GM12864 (cell line): ENCODE measurements at places on chromosomes 12 and 14.

DNA sequence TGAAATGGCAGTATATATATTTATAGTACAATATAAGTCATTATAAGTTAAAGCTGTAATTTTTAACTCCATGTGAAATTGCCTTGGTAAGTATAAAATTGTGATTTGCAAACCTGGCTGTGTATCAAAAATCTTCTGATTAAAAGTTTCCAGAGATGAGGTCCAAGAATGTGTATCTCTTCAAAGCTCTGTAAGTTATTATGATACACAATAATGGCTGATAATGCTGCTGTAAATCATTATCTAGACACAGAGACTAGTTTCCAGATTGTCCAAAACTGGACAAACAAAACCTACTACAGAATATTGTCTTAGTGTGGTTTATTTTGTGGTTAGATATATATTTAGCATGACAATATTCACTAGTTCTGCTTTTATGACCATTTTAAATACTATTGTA is 514.8 kb downstream of the SLC6A15 start:
- no peak for DNase-seq

- no peak for DNase-seq
Measured at GRCh38 chr12:43795716-43796280, 10.3 kb downstream of the TWF1 start.

DNA sequence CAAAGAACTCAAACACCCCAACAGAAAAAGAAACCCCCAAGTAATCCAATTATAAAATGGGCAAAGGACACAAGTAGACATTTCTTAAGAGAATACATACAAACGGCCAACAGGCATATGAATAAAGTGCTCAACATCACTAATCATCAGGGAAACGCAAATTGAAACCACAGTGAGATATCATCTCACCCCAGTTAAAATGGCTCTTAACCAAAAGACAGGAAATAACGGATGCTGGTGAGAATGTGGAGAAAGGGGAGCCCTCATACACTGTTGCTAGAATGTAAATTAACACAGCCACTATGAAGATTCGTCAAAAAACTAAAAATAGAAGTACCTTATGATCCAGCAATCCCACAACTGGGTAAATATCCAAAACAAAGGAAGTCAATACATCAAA is 52.4 kb downstream of the CLMN start:
- DNase-seq: no peak

DNA sequence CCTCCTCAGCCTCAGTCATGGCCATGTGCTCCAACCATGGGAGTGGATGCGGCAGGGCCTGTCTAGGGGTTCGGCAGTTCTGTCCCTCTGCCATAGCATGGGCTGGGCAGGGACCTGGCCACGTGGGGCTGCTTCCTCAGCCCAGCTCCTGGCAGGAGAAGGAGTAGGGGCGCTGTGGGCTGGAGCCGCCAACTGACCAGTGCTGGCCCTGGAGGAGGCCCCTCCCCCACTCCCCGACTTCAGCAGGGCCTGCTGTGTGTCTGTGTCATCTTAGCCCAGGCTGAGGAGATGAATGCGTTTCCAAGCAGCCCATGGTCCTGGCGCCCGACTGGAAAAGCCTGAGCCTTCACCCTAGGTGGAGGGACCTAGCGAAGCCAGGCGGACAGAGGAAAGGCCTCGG is 2.7 kb upstream of the PACS2 start:
- DNase-seq: no peak

DNA sequence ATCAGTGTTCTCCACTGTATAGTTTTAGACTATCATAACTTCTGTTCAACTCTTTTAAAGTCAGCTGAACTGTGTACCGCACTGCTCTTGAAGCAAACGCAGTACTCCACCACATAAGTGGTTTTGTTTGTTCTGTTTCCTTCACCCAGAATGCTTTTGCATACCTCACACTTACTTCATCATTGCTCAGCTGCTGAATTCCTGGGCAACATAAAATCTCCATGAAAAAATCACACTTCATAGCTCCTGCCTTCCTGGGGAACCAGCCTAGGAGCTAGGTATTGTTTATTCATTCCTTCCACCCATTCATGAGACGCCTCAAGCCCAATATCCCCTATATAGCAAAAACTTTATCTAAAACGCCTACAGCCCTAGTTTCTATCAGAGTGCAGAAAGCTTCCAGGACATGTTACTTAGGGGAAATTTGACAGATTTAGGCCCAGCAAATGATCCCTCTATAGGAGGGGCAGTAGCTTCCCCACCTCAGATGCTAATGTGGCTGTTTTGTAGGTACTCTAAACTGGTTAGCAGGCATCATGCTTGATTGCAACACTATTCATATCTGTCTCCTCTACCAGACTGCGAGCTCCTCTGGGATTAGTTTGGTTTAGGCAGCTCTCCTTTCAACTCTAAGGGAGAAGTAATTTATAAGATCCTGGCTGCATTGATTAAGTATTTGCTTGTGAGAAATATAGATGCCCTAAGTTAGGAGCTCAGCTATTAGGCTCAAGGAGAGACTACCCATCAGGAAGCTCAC is 44.5 kb downstream of the LRRC9 start:
- DNase-seq: no peak

GRCh38 chr14:51242545-51243490 is 2.8 kb downstream of the TMX1 start:
- no peak for DNase-seq

DNA sequence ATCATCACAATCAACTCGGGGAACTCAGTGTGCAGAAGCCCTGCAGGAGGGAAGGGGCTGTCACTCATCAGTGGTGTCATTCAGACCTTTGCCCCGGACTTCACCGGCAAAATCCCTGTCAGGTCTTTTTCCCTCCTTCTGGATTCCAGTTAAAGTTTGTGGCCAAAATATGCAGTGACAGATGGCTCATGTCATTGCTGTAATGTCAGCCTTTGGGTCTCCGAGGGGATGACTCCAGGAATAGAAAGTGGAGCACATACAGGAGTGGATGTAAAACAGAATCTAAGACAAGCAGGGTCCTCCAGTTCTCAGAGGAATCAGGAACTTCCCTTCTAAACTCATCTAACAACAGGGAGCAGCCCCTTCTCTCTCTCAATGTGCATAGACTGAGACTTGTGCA is 130.3 kb upstream of the RASSF8 start:
- DNase-seq: no peak

DNA sequence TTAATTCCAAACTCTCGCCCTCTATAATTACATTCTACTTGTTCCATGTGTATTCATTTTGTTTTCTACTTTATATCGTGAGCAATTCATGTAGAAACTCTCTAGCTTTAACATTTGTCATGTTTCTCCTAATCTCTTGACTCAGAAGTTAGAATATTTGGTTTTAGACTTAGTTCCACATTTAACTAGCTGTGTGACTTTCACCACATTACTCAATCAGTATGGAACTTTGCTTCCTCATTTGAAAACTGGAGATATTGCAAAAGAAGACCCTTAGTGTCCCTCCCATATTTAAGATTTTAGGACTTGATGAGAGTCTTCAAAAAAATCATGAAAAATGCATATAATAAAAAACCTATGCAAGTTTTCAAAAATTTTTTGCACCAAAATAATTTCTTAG is 447.5 kb downstream of the GXYLT1 start:
- DNase-seq: no peak

GRCh38 chr12:40738856-40739255 is 46.6 kb downstream of the CNTN1 start:
- no peak for DNase-seq
